ENCODE measurements at places on chromosomes 11 and 22.

DNA sequence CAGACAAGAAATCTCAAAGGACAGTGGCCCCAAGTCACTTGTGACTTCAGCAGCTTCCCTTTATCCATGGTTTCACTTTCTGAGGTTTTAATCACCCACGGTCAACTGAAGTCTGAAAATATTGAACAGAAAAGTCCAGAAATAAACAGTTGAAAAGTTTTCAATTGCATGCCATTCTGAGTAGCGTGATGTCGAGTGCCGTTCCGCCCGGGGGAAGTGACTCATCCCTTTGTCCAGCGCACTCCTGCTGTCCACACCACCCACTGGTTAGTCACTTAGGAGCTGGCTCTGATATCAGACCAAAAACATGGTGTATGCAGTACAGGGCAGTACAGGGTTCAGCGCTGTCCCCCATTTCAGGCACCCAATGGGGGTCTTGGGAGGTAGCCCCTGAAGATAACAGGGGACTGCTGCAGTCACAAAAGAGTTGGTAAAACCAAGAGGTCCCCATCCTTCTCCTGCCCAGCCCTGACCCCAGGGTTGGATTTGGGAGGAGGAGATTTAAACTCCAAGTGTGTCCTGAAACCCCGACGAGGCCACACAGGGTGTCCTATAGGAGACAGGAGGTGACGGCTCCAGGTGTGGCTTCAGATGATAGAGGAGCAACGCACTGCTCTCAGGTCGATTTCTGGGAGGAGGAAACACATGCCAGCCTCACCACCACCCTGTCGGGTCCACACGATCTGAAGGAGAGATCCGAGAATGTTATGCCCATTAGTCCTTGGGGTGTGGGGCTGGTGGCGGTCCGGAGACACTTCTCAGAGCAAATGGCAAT lies 390.1 kb downstream of the CTTN start:
- no peak for DNase-seq

- DNase-seq = no peak
Observed at GRCh38 chr11:18081551-18081950, 24.3 kb downstream of the SAAL1 start.

GRCh38 chr11:46234311-46234710 lies 43.2 kb upstream of the CREB3L1 start:
- DNase-seq = no peak

DNA sequence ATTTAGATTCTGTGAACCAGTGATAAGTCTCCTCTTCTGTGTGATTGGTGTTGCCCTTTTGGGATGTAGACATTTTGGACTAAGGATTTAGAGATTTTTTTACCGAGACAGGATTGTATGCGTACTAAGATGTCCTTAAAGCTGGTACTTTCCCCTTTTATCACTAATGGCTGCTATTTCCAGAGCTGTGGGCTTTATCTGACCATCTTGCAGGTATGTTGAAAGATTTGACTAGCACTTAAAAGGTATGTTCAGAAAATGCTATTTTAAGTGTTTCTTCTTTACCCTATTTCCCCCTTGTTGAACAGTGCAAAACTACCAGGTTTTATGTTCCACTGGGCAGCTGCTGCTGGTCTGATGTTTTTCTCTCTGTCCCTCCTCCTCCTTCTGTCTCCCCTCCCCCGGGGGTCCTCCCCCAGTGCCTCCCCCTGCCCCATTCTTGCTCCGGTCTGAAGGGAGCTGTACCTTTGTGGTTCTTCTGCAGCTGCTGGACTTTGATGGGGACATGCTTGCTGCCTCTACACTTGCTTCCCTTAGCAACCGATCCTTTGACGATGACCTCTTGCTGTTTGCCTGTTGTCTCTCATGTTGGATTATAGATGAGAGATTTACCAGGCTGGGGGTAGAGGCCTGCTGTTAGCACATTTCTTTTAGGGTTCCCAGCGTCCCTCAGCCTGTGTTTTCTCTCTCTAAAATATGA lies 59.6 kb downstream of the ZNRF3 start:
- no peak for DNase-seq

DNA sequence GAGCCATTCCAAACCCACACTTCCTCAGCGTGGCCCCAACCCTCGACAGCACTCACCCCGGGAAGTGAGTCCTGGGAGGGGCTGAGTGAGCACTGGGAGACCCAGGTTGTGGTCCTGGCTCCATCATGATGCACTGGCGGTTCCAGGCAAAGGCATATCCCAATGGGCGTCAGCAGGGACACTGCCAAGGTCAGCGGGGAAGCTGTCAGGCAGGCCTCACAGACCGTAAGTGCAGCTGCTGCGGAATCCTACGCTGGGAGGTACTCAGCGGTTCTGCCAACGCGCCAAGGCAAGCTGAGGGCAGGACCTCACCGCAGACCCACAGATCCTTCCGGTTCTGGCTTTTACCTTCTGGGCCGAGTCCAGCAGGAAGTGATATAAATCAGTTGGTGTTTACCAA lies 1.4 kb upstream of the GAL3ST1 start:
- no peak for DNase-seq

GRCh38 chr22:42236848-42237247 lies 33.6 kb downstream of the TCF20 start:
- DNase-seq = no peak
